Peyer's patch (tissue), 4 donors: ENCODE measurements at places on chromosomes 5 and 9. TPM values are rescaled to one million over a fixed set of nuclear protein-coding genes. Genes with fewer than 3 reads are reported as not detected.

Gene GNG10
- total RNA-seq = 64.4 TPM

Gene FAM169A
- total RNA-seq = 3.5 TPM

Gene DCAF12
- total RNA-seq = 17.0 TPM

Gene CCL28
- total RNA-seq = 12.4 TPM

Gene RAB3C
- total RNA-seq = 1.1 TPM

Gene CNTNAP3B
- total RNA-seq = 6.8 TPM

Gene OBP2B
- not detected for total RNA-seq

Gene MAP1B
- total RNA-seq = 30.5 TPM

Gene DIPK1B
- total RNA-seq = 0.70 TPM

Gene NR4A3
- 0.54 TPM for total RNA-seq

Gene RGS3
- total RNA-seq = 55.3 TPM

Gene GADD45G
- 10.5 TPM for total RNA-seq

Gene C1QTNF2
- total RNA-seq = 2.8 TPM

Gene NOXA1
- total RNA-seq = 37.3 TPM

Gene ANKRD18B
- total RNA-seq = not detected

Gene CCL27
- not detected for total RNA-seq

Gene ARSI
- not detected for total RNA-seq

Gene PCDHGB1
- total RNA-seq = not detected

Gene CCDC183
- total RNA-seq = 16.6 TPM

Gene PTGS1
- total RNA-seq = 17.3 TPM

Gene LECT2
- not detected for total RNA-seq

Gene KLHL3
- total RNA-seq = 5.0 TPM
